ENCODE measurements at places on chromosomes 5 and 9.

DNA sequence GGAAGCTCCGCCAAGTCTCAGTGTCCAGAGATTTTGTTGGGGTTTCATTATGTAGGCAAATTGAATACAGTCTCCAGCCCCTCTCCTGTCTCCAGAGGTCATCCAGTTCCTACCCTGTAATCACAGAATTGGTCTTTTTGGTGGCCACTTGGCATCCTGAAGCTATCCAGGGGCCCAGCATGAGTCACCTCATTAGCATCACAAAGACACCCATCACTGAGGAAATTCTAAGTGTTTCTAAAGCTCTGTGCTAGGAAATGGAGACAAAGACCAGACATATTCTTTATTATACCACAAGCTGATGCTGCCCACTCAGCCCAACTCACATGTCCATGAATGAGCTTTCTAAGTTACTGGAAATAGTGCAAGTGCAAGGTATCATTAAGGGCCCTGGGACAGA, 229.9 kb downstream of the DOCK8 start:
- no peak for DNase-seq

DNA sequence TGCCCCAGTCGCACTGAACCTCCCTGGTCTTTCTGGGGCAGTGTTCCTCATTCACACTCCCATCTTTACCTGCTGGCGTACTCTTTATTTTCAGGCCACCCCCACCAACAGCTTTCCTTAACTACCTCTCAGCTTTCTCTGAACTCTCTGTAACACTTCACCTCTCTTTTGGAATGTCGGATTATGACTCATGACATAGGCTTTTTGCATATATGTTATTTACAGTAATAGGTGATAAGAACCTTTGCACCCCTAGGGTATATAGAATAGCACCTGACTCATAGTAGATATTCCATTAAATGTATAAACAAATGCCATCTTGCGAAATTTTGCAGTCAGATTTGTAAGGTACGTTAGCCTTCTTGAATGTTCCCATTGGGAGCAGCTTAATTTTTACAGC, 52.9 kb upstream of the MIER3 start:
- no peak for DNase-seq

GRCh38 chr9:98159301-98159700, 33.1 kb downstream of the CORO2A start:
- DNase-seq: no peak

GRCh38 chr5:9787861-9788600, 157.9 kb upstream of the TAS2R1 start:
- no peak for DNase-seq

- no peak for DNase-seq
Measured at GRCh38 chr5:126122942-126123341, 300.3 kb upstream of the GRAMD2B start.

GRCh38 chr5:95440825-95441224, 49.7 kb downstream of the FAM81B start:
- no peak for DNase-seq

DNA sequence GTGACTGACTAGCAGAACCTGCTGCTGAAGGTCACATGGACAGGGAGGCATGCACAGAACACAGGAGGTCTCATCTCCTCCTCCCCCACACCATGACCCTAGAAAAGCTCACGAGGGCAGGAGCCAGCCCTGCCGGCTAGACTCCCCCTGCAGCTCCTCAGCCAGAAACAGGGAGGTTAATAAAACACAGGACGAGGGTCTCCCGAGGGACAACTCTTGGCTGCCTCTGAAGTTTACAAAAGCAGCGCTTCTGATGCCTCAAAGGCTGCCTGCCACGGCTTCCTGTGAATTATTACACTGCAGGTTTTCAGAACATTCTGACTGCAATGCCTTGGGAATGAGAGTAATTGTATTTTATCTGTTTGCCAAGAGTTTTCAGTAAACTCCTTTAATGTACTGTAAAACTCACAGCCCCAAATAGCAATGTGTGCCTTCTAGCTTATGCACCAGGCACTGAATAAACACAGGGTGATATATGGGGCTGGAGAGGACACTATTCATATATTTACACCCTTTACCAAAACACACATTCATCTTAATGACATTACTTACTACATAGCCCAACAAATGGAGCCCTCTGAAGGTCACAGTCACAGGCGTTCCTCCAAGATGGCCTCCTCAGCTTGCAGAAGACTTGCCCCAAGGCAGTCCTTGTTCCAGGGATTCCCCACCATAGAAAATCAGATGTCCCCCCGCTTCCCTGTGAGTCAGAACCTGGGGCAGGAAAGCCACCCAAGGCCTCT, 83.7 kb downstream of the C5orf15 start:
- peak; percentile 17 for DNase-seq

- no peak for DNase-seq
Measured at GRCh38 chr9:15249042-15249818, 57.8 kb downstream of the TTC39B start.

DNA sequence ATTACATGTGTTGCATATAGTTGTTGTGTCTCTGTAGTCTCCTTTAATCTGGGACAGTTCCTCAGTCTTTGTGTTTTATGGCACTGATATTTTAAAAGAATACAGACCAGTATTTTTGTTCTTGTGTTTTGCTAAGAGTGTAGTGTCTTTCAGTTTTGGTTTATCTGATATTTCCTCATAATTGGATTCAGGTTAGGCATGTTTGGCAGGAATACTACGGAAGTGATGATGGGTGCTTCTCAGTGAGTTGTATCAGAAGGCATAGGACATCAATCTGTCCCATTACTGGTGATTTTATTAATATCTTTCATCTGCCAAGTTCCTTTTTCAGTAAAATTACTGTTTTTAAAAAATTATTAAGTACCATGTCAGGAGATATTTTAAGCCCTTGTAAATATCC, 212.9 kb downstream of the ARHGEF28 start:
- DNase-seq: no peak

- DNase-seq: no peak
Measured at GRCh38 chr9:97366476-97366875, 45.4 kb upstream of the TDRD7 start.

- no peak for DNase-seq
Measured at GRCh38 chr5:72859127-72859526, 42.7 kb downstream of the TNPO1 start.

DNA sequence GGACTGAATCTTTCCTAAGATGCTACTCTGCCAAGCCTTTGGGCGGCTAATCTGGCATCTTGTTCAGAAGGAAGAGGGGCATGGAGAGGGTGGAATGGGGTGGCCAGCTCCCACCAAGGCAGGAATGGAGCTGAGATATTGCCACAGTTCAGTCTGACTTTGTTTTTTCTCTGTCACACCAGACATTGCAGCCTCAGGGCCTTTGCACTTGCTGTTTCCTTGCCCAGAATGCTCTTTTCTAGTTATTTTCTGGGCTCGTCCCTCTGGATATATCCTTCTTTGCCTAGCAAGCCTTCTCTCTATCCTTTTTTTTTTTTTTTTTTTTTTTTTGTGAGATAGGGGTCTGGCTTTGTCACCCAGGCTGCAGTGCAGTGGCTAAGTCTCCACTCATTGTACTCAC, 40.8 kb downstream of the ZNF618 start:
- no peak for DNase-seq

DNA sequence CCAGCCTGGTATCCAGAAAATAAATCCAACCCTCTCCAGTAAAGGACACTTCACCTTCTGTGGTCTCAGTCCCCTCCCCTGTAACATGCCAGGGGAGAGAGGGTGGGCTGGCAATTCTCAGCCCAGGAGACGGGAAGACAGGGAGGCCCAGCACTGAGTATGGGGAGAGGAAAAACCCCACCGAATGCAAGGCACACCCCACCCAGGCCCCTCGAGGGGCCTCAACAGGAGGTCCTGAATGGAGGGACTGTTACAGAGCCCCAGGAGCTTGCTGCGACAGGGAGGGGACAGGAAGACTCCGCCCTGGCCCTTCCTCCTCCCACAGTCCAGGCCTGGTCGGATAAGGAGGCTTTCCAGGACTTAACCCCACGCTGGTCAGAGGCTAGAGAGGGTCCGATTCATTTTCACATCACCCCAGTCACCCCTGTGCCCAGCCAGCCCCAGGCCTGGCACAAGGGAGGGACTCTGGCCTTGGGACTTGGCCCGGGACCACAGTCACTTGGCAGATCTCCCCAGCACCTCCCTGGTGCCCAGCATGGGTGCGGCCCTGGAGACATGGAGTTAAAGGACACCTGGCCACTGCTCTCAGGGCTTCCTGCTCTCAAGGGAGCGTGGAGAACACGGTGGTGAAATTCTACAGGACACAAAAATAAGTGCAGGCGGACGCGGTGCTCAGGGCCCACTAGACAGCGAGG, 44.9 kb upstream of the STXBP1 start:
- peak; percentile 66 for DNase-seq

DNA sequence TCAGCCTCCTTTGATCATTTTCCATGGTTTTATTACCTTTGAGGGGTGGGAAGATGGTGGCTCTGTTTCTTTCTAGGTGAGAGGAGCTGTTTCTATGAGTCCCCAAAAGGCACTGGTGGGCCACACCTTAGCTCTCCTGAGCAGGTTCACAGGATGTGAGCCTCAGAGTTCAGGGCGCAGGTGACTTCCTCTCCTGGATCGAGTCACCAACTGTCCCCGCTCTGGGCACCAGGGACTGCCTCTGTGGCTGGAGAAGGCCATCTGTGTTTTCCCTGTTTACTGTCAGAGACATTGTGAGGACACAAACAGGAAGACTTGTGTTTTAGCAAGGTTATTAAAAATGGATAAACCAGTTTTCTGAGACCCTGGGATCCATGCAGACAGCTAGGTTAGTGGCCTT, 68.5 kb downstream of the IL31RA start:
- DNase-seq: no peak

GRCh38 chr9:14311956-14312685, 1.8 kb downstream of the NFIB start:
- no peak for DNase-seq

DNA sequence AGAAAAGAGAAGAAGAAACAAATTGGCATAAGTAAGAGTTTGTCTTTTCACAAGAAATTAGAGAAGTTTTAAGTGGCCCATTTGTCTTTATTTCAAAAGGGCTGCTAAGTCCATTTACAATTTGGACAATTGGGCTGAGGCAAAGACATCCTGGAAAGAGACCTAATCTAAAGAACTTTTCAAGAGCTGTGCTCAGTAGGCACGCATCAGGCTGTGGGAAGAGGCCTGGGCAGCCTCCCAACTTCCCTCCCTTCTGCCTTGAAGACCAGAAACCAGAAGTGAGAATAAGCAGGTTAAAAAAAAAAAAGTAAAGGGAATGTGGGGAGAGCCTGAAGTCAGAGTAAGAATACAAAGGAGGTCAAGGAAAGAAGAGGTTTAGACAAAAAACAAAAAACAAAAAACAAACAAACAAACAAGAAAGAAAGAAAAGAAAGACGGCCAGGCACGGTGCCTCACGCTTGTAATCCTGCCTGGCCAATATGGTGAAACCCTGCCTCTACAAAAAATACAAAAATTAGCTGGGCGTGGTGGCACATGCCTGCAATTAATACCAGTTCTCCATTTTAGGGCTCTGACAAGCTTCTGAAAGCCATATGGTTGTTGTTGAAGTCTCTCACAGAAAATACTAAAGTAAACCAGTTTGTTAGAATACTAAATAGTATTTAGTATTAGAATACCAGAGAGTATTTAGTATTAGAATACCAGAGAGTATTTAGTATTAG, 48.0 kb upstream of the CEP78 start:
- peak; percentile 81 for DNase-seq

GRCh38 chr9:100699668-100700067, 121.8 kb downstream of the CAVIN4 start:
- no peak for DNase-seq

- DNase-seq: no peak
Measured at GRCh38 chr9:77834898-77835488, 186.9 kb upstream of the GNA14 start.

GRCh38 chr9:2816476-2817141, 27.3 kb downstream of the PUM3 start:
- no peak for DNase-seq

DNA sequence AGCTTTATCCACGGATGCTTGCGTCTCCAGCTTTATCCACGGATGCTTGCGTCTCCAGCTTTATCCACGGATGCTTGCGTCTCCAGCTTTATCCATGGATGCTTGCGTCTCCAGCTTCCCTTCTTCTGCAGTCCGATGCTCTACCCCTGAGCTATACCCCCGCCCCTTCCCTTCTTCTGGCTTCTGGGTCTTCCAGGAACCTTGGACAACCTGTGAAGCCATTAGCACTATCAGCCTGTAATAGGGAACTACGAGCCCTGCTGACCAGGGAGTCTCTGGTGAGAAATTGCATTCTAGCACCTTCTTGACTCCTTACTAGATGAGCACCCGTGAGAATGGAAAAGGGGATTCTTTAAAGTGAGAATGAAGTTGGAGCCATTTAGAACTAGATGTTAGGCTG, 39.1 kb upstream of the SH3PXD2B start:
- DNase-seq: no peak

DNA sequence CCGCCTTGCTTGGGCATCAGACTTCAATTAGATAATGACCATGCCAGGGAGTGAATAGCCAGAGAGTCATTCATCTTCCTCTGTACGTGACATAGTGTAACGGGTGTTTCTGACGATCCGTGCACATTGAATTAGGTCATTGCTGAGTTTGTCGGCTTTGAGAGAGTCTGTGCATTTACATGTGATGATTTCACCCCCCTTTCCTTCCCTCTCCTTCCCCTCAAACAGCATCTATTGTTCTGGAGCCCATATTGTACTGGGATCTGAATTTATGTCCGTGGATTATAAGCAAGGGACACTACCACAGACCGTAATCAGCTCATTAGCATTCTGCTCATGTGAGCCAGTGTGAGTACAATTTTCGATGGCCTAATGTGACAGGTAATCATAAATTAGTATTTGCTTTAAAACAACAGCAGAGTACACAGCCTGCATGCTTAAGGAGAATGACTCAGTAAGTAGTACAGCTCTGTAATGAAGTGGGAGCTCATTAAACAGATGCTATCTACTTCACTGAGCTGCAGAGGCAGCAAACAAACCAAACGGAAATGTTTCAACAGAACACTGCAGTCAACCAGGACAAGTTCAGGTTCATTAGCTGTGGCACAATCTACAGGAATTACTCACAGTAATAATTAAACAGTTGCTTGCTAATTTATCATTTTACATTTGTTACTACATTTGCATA, 302.1 kb downstream of the CSNK1G3 start:
- DNase-seq: no peak

GRCh38 chr5:36948041-36948440, 71.5 kb downstream of the NIPBL start:
- no peak for DNase-seq
